SW 1271 (cell line): ENCODE measurements at places on chromosomes 1 and 21.

GRCh38 chr1:240555524-240555923, 56.4 kb downstream of the GREM2 start:
- no peak for DNase-seq

GRCh38 chr21:38611277-38611676, 113.0 kb upstream of the ERG start:
- DNase-seq, result no peak

- DNase-seq, result no peak
These were observed 29.1 kb upstream of the KLF17 start for GRCh38 chr1:44089371-44090048.

GRCh38 chr21:43585924-43586413, 73.3 kb downstream of the HSF2BP start:
- peak; percentile 95 for DNase-seq

DNA sequence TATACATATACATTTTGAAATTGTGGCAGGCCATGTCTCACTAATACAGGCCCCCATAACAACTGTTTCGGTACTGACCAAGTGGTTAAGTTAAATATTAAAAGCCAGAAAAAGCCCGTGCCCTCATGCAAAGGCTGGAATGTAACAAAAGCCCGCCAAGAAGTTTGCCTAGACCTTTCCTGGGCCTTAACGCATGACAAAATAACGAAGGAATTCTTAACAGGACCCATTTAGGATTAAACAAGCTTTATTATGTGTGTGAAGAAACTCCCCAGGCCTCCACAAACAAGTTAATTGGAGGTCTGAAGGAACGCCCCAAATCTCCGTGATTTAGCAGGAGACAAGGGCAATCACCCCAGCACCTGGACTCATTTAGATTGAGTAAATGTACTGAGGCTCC, 42.4 kb downstream of the TNFSF4 start:
- DNase-seq, result no peak

GRCh38 chr1:246214708-246215509, 292.2 kb downstream of the SMYD3 start:
- no peak for DNase-seq

- DNase-seq, result no peak
These were observed 368.2 kb downstream of the CAMTA1 start for GRCh38 chr1:7153464-7153863.

- DNase-seq, result no peak
These were observed 55.8 kb downstream of the ROR1 start for GRCh38 chr1:63829349-63830327.

GRCh38 chr1:27536010-27536757, 46.2 kb upstream of the WASF2 start:
- DNase-seq, result no peak

DNA sequence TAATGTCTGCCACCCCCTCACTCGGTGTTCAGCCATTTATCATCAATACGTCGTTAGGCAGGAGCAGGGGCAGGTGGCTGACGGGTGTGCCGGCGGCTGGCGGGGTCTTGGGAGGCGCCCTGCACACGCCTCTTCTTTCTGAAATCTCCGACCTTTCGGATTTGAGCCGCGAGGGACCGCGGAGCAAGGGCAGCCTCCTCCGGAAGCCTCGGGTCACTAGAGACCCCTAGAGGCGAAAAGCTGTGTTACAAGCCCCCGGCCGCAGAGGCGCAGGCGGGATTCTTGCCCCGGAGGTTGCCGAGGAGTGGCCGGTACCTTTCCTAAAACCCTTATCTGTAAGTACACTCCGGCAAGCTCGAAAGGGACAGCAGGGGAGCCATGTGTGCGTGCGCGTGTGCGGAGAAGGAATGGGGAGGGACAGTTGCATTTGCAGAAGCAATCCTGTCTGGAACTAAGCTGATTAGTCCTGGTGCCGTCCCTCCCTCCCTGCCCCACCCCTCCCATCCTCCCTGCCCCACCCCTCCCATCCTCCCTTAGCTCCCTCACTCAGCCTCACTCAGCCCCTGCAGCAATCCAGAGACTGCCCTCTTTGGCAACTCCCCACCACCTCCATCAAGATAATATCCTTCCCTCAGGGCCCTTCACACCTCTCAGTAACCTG, 11.0 kb downstream of the BRINP2 start:
- DNase-seq, result no peak

- peak; percentile 5 for DNase-seq
These were observed 1.0 kb downstream of the IQGAP3 start for GRCh38 chr1:156571261-156571852.

- peak; percentile 94 for DNase-seq
These were observed 68.1 kb downstream of the JAK1 start for GRCh38 chr1:64898107-64898861.

DNA sequence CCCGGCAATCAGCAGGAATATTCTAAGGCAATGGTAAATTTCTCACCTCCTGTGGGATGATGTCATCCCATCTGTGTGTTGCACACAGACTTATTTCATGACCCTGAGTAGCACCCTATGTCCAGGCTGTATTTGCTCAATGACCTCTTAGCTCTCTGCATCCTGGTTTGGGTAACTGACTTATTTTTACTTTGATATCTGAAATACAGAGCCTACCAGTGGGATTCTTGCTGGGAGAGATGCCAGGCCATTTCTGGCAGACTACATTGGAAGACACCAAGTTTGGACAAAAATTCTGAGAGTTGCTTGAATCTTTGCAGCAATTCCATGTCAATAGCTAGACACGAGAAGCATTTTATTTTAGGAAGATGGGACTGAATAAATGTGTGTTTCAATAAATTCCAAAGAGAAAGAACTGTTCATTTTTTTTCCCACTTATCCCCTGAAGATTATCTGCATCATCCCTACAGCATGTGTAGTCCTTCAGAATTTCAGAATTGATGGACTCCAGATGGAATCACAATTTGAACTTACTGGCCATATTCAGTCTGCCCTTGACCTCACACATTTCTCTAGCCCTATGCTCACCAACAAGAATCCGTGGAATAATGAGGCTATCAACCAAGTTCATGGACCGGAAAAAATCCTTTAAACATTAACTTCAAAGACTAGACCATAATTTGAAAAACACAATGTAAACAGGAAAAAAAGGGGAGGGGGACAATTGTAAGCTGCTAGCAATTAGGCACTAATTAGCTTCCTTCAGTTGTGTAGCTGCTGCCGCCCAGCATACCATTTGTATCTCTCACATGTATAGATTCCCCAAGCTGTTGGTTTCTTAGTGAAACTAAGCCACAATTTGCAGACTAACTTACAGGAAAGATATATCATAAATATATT, 226.5 kb downstream of the HMCN1 start:
- DNase-seq, result no peak

DNA sequence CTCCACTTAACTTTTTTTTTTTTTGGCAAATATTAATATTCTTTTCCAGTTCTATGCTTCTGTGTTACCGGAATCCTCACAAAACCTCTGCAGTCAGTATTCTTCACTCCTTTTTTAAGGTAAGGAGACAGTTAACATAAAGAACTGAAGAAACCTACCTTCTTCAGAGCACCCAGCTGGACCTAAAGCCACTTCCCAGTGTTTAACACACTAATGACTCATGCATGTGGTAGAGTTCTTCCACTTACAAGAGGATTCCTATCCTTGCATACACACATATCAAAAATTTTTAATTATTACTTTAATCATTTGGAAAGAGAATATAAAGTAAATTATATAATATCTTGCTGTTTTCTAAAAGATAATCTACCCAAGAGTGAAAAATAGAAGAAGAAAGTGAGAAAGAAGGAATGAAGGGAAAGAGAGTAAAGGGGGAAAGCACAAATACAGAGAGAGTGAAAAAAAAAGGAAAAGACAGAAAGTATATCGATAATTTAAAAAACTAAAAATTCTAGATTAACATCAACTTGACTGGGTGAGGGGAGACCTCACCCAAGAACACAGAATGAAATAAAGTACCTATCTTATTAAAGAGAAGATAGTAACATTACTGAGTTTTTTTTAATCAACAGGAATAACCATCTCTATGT, 54.9 kb downstream of the ENAH start:
- no peak for DNase-seq

GRCh38 chr1:221998781-221999180, 256.9 kb upstream of the DUSP10 start:
- DNase-seq, result no peak

GRCh38 chr1:37807220-37807554, 403 bp upstream of the C1orf122 start:
- no peak for DNase-seq

DNA sequence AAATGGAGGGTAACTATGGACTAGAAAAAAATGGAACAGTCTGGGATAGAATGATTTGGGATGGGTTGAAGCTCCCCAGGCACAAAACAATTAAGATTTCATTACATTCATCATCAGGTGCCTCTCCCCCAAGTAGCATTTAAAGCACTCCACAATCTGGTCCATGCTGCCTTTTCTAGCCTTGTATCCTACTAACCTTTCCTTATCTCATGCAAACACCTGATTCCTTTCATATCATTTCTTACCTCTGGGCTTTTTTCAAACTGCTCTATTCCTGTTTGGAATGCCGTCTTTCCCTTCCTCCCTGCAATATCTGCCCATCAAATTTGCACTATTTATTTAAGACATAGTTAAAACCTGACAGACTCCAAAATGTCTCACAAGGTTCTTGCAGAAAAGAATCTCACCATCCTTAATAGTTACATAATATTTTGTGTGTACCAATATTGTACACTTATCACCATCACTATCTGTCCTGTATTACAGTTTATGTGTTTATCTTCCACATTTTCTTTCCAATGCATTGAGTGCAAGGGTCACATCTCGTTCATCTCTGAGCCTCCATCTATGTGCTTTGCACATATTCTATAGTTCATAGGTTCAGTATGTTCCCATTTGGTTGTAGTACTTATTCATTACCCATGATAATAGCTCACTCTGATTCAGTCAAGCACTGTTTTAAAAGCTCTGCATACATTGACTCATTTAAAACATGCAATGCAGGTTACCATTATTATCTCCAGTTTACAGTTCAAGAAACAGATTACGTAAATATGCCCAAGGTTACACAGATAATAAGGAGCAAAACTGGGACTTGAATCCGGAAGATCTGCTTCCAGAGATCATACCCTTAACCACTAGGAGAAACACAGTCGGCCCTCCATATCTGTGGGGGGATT, 16.1 kb upstream of the SHCBP1L start:
- DNase-seq, result no peak

GRCh38 chr1:85624361-85624760, 43.8 kb downstream of the CCN1 start:
- no peak for DNase-seq

DNA sequence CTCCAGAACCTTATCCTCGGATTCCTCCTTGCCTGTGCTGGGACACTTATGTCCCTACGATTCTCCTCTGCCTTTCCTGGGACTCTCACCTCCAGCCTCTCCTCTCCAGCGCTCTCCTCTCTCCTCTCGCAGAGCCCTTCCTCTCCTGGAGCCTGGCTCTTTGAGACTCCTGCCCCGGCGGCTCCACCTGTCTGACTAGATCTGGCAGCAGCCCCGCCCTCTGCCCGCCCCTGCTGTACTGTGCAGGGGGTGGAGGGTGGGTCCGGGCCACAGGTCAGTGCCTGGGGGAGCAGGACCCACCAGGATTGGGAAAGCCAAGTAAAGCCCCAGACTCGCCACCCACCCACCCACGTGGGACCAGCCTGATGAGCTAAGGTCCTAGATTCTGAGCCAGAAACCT, 1.6 kb downstream of the ELOVL1 start:
- DNase-seq, result no peak

DNA sequence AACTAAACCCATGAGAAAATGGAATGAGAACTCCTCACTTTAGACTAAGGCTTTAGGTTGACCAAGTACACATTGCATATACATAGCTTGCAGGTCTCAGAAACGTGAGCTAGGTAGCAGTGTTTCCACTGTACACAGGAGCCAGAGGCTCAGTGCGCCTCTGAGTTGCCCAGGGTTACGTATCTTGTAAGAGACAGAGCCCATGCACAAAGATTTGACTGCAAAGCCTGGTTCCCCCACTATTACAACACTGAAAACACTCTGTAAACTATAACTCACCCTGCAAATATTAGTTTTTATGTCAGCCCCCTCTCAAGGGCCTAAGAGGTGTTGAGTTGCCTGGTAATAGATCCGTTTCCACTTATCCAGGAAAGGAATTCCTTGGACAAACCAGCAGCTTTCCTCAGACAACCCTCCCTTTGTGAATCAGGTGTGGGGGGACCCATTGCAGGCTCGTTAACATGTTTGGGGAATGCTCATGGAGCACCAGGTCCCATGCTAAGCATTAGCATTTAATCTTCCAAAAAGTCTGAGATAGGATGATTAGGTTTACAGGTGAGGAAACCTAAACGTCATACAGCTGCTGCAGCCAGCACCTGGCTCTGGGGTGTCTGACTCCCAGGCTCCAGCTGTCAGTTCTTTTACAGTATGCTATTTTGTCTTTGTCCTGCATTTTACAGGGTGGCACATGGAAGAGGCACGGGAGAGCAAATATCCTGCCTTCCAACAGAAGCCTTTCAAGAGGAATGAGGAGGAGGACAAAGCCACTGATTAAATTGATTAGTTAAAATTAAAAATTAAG, 25.7 kb downstream of the TENT5C start:
- no peak for DNase-seq

GRCh38 chr21:41459884-41460534, 34.0 kb downstream of the MX1 start:
- DNase-seq, result no peak

DNA sequence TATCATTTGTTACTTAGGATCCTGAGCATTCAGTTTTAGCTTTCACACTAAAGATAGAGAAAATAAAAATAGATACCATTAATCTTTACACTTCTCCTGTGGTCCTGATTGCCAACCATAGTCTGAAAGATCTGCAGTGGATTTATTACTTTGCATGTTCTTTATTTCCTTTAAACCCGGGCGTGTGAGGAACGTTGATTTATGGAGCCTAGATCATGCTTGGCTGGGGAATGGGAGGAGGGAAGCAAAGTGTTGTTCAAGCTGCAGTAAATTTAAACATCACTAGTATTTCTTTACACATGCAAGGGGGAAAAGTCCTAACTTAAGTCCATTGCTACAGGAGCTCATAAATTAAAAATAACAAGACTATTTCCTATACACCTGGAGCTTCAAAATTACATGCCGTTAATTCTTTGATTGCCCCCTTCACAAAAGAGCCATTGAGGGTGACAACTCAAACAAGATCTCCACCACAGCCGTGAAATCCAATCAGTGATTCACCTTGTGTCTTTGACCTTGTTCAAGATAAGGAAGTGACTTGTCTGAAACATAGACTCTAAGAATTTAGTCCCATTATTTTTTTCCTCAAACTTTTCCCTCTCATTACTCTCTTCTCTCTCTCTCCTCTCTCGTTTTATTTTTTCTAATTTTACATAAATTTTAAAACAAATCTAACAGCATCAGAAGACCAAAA, 282.7 kb downstream of the KIF26B start:
- DNase-seq, result no peak

GRCh38 chr21:28066076-28066475, 926.6 kb downstream of the LTN1 start:
- DNase-seq, result no peak

GRCh38 chr1:29270929-29271521, 34.7 kb downstream of the PTPRU start:
- no peak for DNase-seq

GRCh38 chr1:64545118-64545843, 75.4 kb downstream of the CACHD1 start:
- no peak for DNase-seq

- DNase-seq, result no peak
These were observed 3.4 kb downstream of the KIAA0319L start for GRCh38 chr1:35553851-35554250.

GRCh38 chr1:43349594-43350306, 9.0 kb upstream of the CDC20 start:
- no peak for DNase-seq
